H9 (cell line): ENCODE measurements at places on chromosomes 13 and 19.
A peak's percentile ranks its signal among the peaks of the same experiment; 100 is the strongest.

GRCh38 chr19:58400316-58400915 is 5.0 kb downstream of the RNF225 start:
- DNase-seq, result no peak

DNA sequence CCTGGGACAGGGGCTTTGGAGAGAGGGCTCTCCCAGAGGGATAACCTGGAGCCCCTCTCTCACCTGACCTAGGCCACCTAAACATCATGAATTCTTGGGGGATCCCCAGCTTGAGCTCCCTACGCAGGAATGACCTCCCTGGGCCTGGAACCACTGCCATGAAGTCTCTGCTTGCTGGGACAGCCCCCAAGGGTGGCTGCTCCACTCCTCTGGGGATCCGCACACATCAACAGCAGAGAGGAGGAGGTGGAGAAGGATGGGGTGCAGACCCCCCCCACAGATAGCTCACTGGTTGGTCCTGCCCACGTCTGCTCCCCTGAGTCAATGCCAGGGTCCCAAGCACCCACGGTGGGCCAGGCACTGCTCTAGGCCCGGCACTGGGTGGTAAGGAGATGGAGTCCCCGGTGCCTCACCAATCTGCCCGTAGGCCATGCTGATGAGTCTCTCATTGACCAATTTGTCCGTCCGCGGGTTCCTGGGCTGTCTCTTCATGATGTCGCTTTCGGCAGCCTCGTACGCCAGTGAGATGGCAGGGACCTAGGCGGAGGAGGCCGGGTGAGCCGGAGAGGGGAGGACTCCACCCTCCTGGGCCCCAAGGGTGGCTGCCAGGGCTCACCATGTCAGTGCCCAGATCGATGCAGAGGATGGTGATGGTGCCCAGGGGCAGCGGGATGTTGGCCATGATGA is 10.8 kb upstream of the RABAC1 start:
- DNase-seq, result no peak

GRCh38 chr13:94968757-94969086 is 256.4 kb upstream of the SOX21 start:
- no peak for DNase-seq

DNA sequence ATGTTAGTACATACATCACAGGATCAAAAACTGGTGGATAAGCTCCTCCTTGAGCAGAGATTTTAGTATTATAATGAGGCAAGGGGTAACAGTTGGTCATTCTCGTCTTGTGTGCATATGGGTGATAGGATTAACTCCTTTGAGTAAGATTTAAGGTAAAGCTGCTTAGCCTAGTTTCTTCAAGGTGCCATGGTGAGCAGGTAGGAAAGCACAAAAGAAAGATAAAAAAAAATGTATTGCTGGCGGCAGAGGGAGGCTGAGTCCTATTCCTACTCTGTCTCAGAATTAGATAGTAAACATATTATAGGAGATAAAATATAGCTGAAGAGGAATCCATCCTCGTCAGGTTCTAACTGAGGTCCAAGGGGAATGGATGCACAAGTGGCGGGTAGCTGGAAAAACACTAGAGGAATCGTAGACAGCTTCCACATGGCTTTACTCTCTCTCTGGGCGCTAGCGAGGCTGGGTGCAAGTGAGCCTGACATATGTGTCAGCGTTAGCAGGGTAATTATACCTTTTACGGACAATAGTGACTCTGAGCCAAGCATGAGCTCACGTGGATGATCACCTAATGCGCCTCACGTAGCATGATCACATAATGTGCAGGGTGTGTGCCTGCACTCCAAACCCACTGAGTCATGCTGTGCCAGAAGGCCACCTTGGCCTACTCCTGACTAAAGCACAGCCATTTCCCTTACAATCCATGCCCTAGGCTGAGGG is 734.3 kb upstream of the MIR17HG start:
- no peak for DNase-seq

DNA sequence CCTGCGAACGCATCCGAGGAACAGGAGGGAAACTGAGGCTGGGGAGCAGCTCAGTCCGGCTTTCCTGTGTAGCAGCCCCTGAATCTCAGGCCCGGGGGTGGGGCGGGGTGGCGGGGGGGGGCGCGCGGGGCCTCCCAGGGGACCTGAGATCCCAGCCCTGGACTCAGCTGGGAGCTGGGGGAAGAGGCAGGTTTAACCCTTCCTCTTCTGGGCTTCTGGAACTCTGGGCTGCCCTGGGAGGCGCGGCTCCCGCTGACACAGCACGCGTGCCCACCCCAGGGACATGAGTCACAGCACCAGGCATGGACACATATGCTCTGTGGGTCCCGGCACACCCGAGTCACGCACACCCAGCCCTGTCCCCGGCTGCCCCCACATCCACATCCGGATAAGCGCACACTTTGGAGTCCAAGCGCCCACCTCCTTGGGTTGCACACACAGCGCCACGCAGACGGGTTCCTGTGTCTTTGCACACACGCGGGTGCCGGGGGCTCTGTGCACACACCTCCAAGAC is 3.5 kb upstream of the CIRBP start:
- DNase-seq, result no peak

GRCh38 chr19:38158730-38159129 is 65.3 kb downstream of the DPF1 start:
- no peak for DNase-seq

- DNase-seq, result no peak
Observed at GRCh38 chr19:39145180-39145953, 19.8 kb downstream of the PAK4 start.

DNA sequence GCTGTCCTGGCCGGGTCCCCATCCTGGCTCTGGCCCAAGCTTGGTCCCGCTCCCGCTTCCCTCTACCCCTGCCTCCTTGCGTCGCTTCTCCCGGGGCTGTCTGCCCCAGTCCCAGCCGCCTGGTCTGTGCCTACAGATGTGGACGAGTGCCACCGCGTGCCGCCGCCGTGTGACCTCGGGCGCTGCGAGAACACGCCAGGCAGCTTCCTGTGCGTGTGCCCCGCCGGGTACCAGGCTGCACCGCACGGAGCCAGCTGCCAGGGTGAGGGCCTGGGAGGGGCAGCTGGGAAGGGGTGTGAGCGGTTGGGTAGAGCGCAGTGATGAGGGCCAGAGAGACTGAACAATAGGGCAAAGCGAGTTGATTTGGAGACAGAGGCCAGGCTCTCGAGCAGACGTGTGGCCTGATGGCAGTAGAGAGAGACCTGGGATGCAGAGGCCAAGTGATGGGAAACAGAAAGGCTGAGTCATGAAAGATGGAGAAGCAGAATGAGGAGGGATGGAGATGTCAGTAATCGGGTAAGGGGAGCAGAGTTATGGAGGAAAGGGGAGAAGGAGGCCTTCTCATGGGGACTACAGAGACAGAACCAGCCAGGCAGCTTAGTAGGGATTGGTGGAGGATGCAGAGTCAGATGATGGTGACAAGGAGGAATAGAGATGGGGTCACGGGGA is 9.4 kb downstream of the LTBP4 start:
- DNase-seq, result peak; percentile 35

GRCh38 chr19:46660551-46661019 is 397 bp downstream of the DACT3 start:
- no peak for DNase-seq

DNA sequence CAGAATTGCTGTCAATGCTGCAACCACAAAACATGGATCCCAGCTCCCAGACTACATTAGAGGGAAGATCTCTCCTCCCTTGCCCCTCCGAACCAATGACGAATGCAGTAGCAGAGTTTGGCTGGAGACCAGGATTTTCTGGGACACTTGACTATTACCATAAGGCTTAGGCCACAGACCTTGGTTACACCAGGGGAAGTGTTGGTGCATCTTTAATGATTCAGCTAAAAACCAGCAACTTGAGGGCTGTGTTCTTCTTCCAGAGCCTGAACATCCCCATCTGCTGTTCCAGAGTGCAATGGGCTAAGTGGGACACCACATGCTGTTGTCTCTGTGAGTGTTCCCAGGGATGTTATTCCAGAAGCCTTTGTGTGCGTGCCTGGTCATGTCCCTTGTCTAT is 528.2 kb downstream of the LMO7 start:
- DNase-seq, result no peak

DNA sequence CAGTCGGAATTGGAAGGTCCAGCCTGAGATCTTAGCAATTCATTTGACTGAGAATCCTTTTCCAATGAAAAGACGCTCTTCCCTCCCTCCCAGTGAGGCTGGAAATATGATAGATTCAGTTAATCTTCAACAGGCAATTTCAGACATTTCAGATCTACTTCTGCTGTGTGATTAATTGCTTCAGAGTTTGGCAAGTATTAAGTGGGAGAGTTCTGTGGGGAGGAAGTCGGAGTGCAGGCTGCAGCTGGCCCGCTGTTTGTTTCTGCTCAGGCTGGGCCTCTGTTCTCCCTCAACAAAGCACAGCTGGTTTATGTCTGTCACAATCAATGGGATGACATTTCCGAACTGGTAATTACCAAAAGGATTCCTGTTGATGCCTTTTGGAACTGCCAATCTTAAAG is 178.2 kb downstream of the NDFIP2 start:
- DNase-seq, result no peak

- no peak for DNase-seq
Observed at GRCh38 chr13:48511621-48512230, 21.2 kb downstream of the RCBTB2 start.

GRCh38 chr13:44132710-44133109 is 240.9 kb upstream of the SERP2 start:
- DNase-seq, result no peak

DNA sequence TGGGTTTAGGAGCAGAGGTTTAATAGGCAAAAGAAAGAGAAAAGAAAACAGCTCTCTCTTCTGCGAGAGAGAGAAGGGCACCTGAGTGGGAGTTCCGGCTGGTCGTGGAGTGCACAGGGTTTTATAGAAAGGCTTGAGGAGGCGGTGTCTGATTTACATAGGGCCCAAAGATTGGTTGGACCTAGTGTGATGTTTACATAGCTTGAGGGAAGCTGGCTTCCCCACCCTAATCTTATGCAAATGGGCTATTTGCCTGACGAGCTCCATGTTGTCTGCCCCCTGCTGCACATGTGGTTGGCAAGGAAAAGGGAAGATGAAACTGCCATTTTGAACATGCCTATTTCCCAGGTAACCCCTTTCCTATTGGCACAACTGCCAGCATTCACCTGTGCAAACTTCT is 21.5 kb upstream of the MEDAG start:
- no peak for DNase-seq

DNA sequence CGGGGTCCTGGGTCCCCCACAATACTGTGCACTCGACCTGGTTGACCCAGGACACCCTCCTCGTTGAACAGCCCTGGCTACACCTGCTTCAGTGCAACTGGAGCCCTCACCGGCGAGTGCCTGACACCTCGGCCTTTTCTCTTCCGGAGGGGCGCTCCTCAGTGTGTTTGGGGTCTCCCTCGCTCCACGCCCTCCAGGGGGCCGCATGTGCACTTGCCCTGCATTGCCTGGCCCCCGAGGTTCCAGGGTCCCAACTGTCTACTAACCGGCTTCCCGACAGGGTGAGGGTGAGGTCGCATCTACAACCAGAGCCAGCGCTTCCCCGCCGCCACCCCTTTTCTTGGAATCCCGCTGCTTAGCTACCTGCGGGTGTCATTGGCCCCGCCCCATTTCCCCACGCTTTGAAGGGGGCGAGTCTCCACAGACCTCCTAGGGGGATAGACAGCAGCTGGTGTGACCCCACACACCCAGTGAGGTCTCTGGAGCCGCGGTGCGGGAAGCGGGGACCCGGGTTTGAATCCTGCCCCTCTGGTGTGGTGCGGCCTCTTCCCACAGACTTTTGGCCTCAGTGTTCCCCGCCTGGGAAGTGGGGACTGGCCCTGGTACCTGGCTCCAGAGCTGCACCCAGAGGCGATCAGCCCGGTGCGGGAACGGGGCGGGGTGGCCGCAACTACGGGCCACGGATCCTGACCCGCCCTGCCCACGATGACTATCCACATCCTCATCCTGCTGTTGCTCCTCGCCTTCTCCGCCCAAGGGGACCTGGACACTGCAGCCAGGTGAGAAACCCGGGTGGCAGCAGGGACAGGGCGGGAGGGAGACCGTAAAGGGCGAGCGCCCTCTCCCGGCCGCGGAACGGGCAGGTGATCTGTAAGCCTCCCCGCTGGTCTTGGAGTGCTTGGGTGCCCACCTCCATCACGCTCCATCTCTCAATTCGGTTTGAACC is at the start of gene ADM5:
TSS of gene ADM5 (plus strand) at position 462 of the 946 bp plus-strand sequence. CDS start at position 706, 244 bp downstream.
- peak; percentile 82 for DNase-seq

DNA sequence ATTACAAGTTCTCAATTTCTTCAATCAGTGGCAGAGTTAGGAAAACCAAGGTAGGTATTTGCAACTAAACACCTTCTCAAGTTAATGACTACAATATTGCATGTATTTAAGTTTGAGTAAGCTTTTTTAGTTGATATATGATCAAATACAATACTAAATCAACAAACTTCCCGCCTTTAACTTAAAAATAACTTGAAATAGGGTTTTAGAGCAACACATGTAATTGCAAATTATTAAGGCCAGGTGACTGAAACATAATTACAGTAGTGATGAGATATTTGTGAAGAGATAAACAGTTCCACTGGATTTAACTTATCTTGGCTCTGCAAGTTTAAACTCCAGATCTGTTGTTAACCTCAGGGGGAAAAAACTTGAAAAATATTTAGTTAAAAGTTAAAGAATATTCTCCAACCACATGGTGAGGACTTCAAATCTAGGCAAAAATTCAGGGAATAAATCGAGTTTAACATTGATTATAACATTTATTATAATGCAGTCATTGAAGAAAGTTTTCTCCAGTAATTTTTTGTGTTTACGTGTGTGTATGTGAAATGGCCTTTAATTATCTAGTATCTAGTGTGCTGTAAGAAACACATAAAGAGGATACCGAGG is 3.6 kb downstream of the DACH1 start:
- no peak for DNase-seq

- DNase-seq, result no peak
Observed at GRCh38 chr19:18090545-18091216, 3.9 kb upstream of the IL12RB1 start.

- no peak for DNase-seq
Observed at GRCh38 chr19:7068599-7068998, 904 bp upstream of the ZNF557 start.

- DNase-seq, result no peak
Observed at GRCh38 chr19:1105873-1106840, 2.4 kb downstream of the GPX4 start.

DNA sequence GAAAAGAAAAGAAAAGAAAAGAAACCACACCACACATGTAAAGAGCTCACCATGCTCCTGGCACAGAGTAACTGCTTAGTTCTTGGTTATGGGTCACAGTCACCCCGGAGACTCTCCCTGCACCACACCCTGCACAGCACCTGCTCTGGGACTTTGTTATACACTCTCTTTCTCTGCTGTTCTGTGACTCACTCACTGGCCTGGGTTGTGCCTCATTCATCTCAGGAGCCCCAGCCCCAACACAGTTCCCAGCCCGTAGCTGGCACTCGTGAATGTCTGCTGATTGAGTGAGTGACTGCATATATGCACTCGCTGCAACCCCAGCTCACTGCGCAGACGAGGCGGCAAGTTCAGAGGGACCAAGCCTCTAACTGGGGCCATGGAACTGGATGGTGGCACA is 22.9 kb upstream of the ZNF507 start:
- no peak for DNase-seq
